B cell (primary cell): ENCODE measurements at places on chromosomes 7 and 10.

GRCh38 chr10:21329995-21330627 is 195.4 kb downstream of the SKIDA1 start:
- no peak for DNase-seq

DNA sequence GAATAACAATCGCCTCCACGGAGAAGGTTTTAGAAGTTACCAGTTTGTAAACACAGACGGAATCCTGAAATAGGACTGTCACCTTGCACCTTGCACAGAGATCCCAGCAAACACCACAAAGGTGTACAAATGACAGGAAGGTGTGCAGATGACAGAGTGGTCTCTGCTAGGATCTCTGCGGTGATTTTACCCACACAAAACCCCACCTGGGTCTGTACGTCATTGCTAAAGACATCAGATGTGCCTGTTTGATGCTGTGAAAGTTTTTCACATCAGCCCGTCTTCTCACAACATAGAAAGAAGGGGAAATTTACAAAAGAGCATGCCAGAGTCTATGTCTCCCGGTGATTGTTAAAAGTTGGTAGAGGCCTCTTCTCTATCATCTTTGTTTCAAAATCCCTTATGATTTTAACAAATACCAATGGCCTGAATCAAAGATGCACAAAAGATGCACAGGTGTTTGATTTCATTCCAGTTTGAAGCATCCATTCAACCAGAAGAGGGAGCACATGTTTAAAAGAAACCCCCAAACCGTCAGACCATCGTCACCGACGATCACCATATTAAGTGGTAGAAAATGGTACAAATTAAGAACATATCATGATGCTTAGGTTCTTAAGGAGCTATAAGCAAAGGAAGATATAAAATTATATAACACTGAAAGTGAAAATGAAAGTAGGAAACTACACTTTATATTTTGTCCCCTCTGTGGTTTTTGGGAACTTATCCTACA is 576.5 kb downstream of the PTPRN2 start:
- no peak for DNase-seq

DNA sequence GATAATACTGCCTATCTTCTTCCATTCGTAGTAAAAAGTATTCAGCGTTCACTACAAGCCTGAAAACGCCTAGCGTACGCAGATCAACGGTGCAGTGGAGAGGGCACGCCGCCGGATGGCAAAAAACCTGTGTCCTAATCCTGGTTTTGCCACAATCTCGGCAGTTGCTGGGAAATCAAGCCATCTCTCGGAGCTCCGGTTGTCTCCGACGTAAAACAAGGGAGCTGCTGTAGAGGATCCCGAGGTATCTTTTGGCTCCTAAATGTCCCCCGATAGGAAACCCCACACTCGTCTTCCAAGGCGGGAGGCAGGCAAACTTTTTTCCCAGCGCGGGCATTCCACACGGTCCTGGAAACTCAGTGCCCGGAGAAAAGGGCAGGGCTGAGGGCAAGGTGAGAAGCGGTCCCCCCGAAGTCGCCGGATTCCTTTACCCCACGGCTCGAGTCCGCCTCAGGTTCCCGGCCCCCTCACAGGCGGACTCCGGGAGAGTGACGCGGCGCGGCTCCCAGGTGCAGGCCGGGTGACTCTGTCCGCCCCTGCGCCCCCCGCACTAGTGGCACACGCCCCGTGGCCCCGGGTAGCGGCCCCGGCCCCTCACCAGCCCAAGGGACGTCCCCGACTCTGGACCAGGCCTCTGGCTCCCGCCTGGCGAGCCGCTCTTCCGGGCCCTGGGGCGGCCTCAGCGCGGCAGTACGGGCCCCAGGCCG is 649 bp downstream of the IDE start:
- peak; percentile 52 for DNase-seq

GRCh38 chr10:14571866-14572507 is 202.7 kb downstream of the FAM107B start:
- peak; percentile 59 for DNase-seq

- DNase-seq = no peak
Measured at GRCh38 chr10:71244431-71245419, 32.4 kb downstream of the UNC5B start.

- DNase-seq = no peak
Measured at GRCh38 chr10:112958275-112958995, 8.4 kb downstream of the TCF7L2 start.

DNA sequence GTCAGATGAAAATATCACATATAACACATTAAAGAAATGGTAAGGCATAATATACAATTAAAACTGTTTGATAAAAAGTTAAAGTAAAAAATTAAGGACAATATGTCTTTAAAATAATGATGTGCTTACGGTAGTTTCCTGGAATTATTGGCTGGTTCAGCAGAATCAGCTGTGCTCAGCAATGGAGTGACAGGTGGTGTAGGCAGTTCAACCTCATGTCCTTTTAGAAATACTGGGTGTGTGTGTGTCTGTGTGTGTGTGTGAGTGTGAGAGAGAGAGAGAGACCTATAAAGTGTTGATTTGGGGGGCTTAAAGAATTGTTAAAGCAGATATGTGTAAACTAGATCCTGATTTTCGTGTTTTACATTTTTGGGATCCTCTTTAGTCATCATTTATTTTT is 141.2 kb downstream of the ADAM22 start:
- DNase-seq = no peak

DNA sequence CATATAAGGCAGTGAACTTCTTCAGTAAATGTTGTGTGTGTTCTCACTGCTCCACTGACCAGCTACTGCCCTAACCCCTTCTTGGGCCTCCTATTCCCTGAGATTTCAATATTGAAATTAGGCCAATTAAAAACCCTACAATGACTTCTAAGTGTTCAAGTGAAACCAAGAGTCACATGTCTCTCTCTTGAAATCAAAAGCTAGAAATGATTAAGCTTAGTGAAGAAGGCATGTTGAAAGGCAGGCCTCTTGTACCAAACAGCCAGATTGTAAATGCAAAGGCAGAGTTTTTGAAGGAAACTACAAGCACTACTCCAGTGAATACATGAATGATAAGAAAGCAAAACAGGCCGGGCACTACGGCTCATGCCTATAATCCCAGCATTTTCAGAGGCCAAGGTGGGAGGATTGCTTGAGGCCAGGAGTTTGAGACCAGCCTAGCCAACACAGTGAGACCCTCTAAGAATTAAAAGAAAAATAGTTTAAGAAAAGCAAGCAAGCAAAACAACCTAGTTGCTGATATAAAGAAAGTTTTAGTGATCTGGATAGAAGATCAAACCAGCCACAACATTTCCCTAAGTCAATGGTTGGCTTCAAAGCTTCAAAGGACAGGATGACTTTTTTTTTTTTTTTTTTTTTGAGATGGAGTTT is 22.3 kb downstream of the BRAF start:
- no peak for DNase-seq

DNA sequence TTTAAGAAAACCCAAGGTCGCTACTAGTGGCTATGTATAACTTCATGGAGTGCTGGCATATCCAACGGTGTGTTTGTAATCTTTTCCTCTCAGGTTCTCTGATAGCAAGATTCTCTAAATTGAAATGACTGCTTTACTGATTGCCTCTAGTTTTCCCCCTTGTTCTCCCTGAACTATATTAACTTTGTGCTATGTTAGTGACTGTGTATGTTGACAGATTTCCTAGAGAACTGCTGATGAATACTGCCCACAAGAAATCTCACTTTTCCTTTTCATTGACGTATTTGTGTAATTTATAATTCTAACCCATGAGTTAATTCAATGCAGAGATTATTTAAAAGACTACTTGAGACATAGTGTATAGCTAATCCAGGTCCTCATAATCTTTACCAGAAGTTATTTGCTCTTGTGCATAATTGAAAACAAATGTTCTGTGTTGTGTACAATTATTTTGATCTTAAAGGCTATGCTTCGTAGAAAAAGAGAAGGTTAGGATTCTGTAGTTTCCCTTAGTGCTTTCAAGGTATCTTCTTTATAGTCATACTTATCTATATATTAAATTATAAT is 70.6 kb upstream of the GLCCI1 start:
- DNase-seq = no peak

DNA sequence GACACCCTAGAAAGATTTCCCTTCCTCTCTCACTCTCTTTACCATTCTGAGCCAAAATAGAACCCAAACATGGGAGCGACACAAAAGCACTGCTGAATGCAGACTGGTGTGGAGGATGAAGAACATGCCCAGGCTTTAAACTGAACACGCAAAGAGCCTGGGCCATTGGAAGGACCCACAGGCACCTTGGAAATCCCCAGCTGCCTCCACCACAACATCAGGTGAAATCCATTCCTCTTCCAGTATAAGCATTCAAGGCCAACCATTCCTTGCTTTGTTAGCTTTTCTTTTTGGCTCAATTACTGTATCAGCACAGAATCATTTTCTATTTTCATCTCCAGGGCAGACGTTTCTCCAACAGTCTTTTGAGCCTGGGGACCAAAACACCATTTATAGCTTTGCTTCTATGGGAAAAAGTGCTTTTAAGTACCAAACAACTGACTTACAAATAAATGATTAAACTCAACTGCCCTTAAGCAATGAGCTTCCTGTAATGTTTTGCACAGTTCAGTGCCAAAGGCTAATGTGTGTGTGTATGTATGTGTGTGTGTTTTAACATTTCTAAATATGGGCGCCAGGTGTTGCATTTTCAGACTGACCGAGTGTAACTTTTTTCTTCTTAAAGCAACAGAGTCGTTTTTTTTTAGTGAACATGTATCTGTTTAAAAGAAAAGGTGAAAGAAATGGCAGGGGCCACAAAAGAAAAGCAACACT is 16.2 kb upstream of the BLNK start:
- DNase-seq = peak; percentile 83

- no peak for DNase-seq
Measured at GRCh38 chr10:52450762-52451291, 136.7 kb downstream of the DKK1 start.

DNA sequence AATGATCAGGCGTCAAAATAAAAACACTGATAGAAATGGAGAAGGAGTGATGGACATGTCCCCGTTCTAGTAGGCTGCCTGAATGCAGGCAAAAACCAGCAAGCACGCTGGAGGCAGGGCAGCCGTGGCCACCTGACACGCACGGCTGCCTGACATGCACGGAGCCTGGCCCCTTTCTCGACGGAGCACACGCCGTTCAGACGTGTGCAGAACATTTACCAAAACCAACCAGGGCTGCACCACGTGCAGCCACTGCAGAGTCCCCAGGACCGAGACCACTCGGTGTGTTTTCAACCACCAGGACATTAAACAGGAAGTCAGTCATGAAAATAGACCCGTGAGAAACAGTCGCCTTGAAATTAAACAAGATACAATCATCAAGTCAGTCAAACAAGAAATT is 61.9 kb upstream of the NKX6-2 start:
- no peak for DNase-seq

- no peak for DNase-seq
Measured at GRCh38 chr10:71312811-71313789, 6.0 kb upstream of the SLC29A3 start.

DNA sequence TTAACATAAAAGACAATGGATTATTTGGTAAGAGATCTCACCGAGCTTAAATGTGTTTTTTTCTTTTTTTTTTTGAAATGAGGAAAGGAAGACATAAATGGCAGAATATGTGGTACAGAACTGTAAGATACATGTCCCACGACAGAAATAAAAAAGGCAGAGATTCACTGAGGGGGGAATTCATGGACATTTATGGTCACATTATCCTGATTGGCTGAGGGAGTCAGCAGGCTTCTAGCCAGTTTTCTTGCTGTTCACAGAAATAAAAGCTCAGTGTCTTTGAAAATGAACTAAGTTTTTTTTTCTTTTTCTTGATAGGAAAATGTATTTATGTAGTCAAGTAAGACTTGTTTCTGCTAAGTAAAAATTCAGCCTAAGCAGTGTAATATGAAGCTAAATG is 8.2 kb upstream of the FAS start:
- no peak for DNase-seq

GRCh38 chr10:10872035-10872673 is 145.5 kb upstream of the CELF2 start:
- no peak for DNase-seq

DNA sequence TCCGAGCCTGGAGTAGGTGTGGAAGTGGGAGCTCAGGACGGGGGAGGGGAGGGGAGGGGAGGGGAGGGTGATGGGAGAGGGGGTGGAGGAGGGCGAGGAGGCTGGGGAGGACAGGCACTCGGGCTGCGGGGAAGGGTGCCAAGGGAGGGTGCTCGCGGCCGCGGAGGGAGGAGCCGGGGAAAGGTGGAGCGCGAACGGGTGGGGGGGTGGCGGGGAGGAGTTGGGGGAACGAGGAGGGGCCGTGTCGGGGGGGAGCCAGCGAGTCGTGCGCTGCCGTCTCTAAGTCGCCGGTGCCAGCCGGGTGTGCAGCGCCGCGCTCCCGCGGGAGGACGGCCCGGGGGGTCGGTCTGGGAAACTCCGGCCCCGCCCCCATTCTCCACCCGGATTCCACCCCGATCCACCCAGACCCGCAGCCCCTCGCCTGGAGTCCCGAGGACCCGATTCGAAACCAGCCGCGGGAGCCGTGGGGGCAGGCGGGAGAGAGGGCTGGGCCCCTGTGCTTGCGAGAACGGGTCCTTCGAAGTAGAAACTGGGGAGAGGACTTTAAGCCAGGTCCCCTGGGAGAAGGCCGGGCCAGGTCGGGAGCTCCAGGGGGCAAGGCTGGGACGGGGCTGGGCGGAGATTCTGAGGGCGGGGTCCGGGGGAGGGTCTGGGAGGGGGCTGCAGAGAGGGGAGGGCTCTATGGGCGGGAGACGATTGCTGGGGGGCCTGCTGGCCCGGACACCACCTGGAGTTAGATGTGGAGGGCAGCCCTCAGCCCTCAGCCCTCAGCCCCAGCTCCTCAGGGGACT is at the start of gene ZNF467:
ZNF467 (minus strand) TSS at position 143 of the 791 bp plus-strand sequence. CDS start 2,556 bp downstream, outside the sequence.
- peak; percentile 62 for DNase-seq
